ENCODE measurements at places on chromosomes 2 and 18.

DNA sequence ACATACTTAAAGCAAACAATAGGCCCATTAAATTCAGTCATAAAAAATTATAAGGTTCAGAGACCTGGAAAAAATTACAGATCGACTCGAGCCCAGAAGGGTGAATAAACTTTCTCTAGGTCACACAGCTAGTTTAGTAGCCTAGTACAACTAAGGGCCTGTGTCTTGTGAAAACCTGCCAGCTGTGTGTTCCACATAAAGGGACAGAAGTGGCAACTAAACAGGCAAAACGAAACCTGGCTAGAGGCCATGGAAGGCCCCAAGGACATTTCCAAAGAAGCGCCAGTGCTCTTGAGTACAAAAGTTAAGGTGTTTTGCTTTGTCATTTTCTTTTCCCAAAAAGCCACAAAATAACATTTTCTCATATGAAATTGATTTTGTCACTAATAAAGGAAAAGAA is 164.9 kb downstream of the L3MBTL4 start:
- no peak for DNase-seq

DNA sequence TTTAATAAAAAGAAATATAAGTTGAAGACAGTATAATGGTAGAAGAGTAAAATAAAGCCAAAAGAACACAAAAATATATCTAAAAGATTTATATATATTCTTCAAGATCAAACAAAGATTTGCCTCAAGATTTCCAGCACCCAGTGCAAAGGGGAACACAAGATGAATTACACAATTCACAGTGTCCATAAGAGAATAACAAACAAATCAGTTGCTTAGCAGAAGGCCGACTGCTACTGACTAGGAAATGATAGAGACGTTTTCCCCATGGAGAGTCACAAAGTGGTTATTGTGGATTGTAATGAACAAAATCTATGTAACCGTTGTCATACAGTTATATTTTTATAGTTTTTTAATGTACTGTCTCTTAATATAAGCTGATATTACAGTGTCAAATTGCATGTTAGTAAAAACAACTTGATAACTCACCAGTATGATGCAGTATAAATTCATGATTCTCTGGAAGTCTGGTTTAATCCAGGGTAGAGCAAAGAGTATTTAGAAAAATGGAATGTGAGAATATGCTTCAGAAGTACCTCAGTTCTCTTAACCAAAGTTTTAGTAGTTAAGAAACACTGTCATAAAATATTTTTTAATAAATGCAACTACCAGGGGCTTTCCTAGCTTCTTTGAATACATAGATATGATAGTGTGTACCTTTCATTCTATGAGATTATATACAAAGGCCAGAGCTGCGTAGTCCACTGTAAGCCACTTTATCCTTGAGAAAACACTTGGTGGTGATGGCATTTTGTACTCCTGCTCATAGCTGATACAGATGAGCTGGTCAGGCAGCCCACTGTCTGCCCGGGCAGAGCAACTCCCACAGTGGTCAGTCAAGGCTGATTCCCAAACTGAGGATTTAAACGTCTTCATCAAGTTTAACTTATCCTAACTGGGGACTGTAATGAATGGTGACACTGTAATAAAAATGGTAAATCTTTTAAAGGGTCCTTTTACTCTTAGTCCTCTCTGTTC is 180.5 kb upstream of the DTNA start:
- no peak for DNase-seq

GRCh38 chr18:323253-323622 is 55.4 kb upstream of the THOC1 start:
- no peak for DNase-seq

- DNase-seq: peak; percentile 68
These were observed 14.9 kb upstream of the SNED1 start for GRCh38 chr2:240983361-240983995.
